ENCODE measurements at places on chromosomes 2 and 18.

DNA sequence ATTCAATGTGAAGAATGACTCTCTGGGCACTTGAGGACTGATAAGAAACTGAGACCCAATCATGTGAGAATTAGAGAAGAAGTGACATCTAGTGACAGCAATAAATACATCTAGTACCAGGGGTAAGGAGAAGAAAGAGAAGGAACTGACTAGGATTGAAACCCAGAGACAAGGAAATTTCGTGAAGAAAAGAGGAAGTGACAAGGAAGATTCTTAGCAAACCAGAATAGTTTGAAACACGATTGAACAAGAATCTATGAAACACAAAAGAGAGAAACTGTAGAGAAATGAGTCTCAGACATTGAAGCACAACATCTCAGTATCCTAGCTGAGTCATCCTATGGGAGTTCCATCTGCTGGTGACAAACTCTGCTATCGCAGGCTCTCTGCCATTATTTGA lies 571.9 kb upstream of the PKDCC start:
- DNase-seq = no peak

- no peak for DNase-seq
Observed at GRCh38 chr18:74271635-74272034, 20.1 kb downstream of the CYB5A start.

GRCh38 chr2:40554665-40555294 lies 102.9 kb upstream of the SLC8A1 start:
- DNase-seq = peak; percentile 66

GRCh38 chr2:43225093-43225787 lies 1.2 kb downstream of the ZFP36L2 start:
- DNase-seq = no peak

DNA sequence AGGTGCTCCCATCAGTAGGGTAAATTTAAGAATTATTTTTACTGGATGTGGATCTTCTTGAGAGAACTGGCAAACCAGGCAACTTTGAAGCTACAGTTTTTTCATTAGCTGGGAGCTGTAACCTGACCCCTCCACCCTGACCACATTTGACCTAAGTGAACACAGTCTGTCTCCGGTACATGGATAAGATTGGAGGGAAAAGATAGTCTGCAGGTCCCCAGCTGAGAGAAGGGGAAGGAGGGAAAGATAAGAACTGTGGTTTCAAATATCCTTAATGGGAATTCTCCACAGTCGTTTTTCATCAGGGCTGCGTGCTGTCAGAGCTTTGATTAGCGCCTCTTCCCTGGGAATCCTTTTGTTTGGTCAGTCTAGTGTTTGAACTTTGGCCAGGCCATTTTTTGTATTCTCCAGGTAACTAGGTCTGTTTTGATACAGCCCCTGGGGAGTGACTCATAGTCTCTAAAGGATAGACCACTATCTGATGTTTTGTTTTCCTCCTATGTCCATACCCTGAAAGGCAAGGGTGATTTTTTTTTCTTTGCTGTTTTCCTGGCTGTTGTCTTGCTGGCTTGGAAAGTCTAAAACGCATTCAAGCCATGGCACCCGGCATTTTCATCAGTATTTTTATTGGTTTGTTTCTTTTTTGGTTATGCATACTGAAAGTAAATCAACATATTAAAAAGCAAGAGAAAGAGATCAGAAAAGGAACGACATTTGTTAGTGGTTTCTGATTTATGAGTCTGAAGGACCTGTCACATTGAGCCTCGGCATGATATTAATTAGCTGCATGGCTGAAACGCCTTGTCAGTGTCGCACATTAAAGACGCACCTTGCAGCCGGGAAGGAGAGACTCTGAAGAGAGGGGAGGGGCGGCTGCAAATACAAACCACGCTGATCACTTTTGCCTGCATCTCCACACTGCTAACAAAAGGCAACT lies 183.4 kb upstream of the FN1 start:
- peak; percentile 65 for DNase-seq

- no peak for DNase-seq
Observed at GRCh38 chr2:5077479-5078089, 614.6 kb upstream of the SOX11 start.

DNA sequence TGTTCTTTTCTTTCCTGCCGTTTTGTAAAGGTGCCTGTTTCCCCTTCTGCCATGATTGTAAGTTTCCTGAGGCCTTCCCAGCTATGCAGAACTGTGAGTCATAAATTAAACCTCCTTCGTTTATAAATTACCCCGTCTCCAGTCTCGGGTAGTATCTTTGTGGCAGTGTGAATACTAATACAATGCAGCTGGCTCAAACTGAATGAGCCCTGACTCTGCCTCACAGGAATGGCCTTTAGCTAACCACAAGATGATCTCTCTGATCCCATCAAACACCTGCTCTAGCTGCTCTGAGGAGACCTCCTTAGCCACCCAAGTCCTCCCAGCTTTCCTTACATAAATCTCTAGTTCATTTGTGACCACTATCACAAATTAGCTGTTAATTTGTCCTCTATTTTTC lies 41.5 kb upstream of the CAB39 start:
- DNase-seq = no peak

DNA sequence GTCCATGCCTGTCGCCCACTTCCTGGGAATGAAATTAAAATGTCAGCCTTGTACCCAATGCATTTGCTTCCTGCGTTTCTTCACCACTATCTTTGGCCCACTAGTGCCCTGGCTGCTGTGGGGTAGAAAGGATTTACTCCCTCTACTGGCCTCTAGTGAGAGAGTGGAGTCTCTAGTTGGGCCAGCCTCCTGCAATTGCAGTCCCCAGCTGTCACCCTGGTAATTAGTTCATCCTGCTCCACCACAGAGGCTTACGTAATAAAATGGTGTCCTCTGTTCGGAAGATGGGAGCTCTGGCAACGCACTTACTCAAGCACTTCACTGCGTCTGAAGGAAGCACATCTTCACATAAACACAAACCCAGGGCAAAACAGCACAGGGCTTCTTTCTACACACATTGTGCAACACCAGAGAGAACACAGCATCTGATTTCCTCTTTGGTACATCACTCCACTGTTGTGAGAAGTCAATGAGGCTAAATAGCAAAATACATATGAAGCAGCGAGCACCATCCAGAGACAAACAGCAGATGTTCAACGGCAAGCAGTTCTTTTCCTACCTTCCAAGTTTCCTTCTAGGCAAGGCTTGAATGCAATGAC lies 274.6 kb downstream of the LRATD1 start:
- DNase-seq = no peak
